ENCODE measurements at places on chromosomes 7 and 10. TPM values are rescaled to one million over a fixed set of nuclear protein-coding genes. Genes with fewer than 3 reads are reported as not detected.
A peak's percentile ranks its signal among the peaks of the same experiment; 100 is the strongest.

DNA sequence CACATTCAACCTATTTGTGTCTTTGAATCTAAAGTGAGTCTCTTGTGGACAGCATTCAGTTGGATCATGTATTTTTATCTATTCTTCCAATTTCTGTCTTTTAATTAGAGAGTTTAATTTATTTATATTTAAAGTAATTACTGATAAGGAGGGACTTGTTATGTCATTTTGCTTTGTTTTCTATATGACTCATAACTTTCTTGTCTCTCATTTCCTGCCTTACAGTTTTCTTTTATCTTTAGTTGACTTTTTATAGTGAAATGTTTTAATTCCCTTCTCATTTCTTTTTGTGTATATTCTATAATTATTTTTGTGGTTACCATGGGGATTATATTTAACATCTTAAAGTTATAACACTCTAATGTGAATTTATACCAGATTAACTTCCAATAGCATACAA lies 7.3 kb upstream of the ZNF518A start:
- no peak for DNase-seq

GRCh38 chr7:69429911-69430383 lies 168.3 kb upstream of the AUTS2 start:
- DNase-seq: peak; percentile 89

GRCh38 chr7:25952261-25953057 lies 199.5 kb upstream of the NFE2L3 start:
- no peak for DNase-seq

- peak; percentile 37 for DNase-seq
Observed at GRCh38 chr7:322111-322671, 32.2 kb downstream of the FOXL3 start.

DNA sequence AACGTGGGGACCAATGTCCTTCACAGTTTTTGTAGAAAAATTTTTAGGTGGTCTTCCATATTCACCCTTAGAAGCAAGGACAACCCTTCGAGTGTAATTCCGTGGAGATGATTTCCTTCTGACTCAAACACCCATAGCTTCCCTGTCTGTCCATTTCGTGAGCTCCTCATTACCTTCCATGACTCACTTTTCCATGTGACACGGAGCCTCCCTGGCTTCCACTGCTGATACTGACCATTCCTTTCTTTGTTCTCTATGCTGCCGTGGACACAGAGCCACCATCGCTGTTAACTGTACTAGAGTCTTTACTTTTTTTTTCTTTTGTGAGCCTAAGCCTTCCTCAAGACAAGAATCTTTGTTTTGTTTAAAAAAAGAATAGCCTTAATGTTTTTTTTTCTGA lies 12.5 kb upstream of the ARMS2 start:
- DNase-seq: no peak

GRCh38 chr7:52540041-52540440 lies 495.4 kb upstream of the POM121L12 start:
- DNase-seq: peak; percentile 7

Gene PDE1C
- 50.1 TPM for total RNA-seq

Gene CALHM3
- total RNA-seq: not detected

Data from MG63 (cell line).